NCI-H2029 treated with DMSO at 0.1 percent for 48 hours (cell line): ENCODE measurements at places on chromosomes 2 and 18.

DNA sequence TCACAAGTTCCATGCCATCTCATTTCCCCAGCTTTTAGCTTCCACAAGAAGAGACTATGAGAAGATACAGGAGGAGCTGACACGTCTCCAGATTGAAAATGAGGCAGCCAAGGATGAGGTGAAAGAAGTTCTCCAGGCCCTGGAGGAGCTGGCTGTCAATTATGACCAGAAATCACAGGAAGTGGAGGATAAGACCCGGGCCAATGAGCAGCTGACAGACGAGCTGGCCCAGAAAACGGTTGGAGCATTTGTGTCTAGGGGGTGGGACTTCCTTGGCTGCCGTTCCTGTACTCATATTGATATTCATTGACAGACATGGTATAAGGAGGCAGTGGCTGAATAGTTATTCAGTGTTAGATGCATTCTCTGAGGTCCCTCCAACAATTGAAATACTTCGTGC is 57.2 kb upstream of the LYPD6B start:
- no peak for DNase-seq

DNA sequence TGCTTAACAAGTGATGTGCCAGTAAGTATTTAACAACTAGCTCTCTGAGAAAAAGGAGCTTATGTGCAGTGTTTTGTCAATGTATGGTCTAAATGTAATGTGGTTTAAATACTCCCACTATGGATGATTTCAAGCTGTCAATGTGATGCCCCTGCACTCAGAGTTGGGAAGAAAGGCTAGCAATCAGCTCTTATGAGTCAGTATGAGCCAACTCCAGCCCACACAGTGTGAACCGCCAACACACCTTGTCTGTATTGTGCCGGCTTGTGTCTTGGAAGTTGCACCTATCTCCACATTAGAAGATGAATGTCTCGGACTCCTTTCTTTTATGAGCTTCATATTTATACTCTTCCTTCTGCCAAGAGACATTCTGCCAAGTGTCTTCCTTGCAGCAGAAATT is 703.8 kb upstream of the RAB6C start:
- DNase-seq = no peak

GRCh38 chr2:44686561-44686960 is 254.9 kb upstream of the SIX3 start:
- DNase-seq = no peak

DNA sequence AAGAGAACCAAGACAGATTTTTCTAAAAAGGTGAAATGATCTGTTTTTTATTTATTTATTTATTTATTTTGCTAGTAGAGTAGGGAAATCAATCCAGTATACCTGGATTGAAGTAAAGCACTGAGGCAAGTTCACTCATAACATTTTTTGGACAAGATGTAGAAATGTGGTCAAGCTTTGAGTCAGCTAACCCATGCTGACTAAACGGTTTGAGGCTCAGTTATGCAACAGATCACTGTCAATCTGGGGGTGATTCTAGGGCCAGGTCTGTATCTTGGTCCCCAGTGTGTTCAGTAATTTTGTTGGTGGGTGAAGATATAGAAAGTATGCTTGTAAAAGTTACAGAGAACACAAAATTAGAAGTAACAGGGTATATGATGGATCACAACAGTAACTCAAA is 60.2 kb downstream of the RMDN2 start:
- no peak for DNase-seq

DNA sequence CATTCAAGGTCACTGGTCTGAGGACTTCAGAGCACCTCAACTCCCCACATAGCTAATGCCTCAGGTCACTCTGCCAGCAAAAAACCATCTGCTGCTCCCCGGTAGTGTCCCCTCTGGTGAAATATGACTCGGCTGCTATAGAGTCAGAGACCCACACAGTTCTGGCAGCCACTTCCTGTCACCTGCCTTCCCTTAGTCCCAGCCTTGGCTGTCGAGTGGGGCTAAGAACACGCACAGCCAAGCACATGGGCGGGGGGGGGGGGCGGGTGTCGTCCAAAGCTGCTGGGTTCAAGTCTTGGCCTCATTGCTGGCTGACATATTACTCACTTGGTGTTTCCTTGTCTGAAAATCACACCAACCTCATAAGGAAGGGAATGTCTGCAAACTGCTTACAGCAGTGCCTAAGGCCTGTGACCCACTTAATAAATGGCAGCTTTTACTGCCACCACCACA is 37.5 kb downstream of the POLR1A start:
- DNase-seq = peak; percentile 84

GRCh38 chr18:3982541-3982940 is 472.6 kb downstream of the DLGAP1 start:
- DNase-seq = no peak

DNA sequence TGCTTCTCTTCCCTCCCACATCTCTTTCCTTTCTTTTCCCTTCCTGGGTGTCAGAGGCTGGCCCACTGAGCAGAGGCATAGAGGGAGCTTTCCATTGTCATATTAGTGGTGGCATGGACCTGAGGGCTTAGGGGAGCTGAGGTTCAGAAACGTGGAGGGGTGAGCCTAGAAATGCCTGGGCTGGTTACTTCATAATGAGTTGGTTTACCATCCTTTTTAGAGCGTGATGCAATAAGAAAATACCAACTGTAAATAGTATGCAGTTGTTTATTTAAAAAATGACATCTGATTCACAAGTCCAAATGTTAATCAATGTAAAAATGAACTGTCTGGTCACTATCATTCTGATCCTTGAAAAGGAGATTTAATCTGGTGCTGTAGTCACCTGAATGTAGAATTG is 46.3 kb downstream of the MYO1B start:
- DNase-seq = no peak
